Astrocyte of the spinal cord (primary cell): ENCODE measurements at places on chromosomes 1 and 21.

DNA sequence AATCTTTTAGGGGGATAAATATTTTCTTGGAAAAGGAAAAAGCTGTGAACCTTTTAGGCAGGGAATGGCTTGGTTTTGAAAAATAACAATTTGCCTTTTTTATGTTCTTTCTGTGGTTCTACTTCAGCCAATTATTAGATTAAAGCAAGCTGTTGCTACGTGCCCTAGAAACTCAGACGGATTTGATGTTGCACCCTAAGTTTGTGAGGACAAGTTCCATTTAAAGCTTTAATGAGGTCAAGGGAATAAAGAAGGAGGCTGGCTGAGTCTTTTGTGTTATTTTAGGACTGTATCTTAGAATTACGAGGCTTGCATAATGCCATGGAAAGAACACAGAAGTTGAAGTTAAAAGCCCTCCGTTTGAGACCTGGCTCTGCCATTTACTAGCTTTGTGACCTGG lies 216.9 kb downstream of the NUF2 start:
- DNase-seq: no peak

DNA sequence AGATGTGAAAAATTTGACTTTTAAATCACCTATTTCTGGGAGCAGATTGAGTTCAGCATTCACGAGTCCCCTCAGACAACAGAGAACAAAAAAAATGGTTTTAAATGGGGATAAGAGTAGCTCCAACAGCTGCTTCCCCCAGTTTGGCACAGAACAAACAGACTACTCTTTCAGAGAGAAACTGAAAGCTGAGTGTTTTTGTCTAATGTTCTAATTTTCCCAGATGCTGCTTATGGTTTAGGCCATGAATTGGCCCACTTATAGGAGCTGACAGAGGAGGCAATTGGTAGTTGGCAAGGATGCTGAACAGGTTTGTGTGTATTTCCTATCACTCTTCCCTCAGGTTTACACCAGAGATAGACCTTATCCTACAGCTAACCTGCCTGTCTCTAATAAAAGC lies 1637.4 kb upstream of the PRMT6 start:
- DNase-seq: no peak

GRCh38 chr21:26297851-26298250 lies 127.3 kb upstream of the APP start:
- DNase-seq: no peak

- DNase-seq: peak; percentile 82
These were observed 164.7 kb downstream of the GALNT2 start for GRCh38 chr1:230231774-230232145.

- peak; percentile 23 for DNase-seq
These were observed 2.5 kb upstream of the PADI6 start for GRCh38 chr1:17369466-17369865.

- no peak for DNase-seq
These were observed 73.5 kb downstream of the ZNF644 start for GRCh38 chr1:90948301-90948700.

DNA sequence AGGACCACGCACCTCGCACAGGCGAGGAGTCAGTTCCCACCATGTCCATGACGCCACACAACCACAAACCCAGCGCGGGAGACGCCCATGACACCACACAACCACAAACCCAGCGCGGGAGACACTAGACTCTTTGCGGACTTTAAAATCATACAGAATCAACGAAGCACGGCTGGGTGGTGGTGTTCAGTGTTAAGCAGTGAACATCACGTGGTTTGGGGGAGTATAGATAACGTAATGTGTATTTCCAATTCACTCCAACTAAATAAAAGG lies 19.2 kb downstream of the PTTG1IP start:
- DNase-seq: no peak

- peak; percentile 65 for DNase-seq
These were observed 48.3 kb upstream of the TDRD10 start for GRCh38 chr1:154453574-154454352.

DNA sequence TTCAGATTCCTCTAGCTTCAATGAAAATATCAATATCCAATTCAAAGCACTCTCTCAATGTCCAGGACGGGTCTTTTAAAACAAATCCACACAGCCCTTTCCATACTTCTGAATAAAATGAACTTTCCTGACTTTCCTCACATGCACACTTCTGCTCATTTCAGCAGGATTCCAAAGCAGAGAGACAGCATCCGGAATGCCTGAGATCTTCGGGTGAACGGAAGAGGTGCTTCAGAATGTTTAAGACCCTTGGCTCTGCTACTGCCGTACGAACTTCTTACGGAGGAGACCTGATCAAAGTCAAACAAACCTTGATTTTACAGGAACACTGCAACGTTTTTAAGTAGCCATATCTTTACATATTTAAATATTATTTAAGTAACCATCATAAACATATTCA lies 245.7 kb downstream of the PTBP2 start:
- DNase-seq: no peak

DNA sequence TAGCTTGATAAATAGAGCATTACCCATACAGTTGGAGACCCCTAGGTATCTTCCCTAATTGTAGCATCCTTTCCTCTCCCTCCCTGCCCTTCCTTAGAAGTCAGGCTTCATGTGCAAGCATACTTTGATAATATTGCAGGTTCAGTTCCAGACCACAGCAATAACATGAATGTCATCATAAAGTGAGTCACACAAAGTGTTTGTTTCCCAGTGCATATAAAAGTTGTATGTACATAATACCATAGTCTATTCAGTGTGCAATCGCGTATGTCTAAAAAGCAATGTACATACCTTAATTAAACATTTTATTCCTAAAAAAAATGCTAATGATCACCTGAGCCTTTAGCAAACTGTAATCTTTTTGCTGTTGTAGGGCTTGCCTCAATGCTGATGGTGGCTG lies 33.4 kb upstream of the KAZN start:
- DNase-seq: no peak

- peak; percentile 70 for DNase-seq
These were observed 26.8 kb downstream of the IFFO2 start for GRCh38 chr1:18929686-18930085.

- no peak for DNase-seq
These were observed 14.6 kb upstream of the TRNP1 start for GRCh38 chr1:26978901-26979300.

- no peak for DNase-seq
These were observed 146.4 kb upstream of the ATP1B1 start for GRCh38 chr1:168960114-168960513.

DNA sequence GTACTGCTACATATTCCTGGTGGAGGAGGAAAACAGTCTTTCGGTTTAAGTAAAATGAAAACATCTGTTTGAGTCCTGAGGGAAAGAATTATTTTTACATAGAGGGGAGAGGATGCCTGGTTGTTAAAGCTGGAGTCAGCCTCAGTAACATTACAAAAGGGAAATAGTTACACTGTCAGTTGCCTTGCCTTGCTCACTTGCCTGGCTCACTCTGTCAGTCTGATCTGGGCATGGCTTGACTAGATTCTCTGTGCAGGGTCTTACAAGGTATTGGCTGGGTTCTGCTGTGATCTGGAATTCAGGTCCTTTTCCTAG lies 8.4 kb upstream of the UBE2U start:
- DNase-seq: no peak

DNA sequence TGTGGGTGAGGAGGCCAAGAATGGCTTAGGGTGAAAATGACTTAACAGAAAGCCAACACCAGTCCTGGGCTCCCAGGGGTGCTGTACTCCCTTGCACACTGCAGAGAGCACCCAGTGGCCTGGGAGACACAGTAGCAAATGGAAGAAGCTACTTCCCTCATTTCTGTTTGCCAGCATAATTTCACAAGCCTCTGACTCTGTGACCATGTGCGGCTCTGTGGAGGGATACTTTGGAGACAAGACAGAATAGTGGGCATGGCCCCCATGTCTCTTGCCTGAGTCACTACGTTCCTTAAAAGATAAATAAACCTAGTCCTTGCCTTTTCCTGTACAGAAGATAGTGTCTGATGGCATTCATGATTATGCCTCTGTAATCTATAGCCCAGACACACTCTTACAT lies 38.1 kb downstream of the TRIM62 start:
- DNase-seq: peak; percentile 58

DNA sequence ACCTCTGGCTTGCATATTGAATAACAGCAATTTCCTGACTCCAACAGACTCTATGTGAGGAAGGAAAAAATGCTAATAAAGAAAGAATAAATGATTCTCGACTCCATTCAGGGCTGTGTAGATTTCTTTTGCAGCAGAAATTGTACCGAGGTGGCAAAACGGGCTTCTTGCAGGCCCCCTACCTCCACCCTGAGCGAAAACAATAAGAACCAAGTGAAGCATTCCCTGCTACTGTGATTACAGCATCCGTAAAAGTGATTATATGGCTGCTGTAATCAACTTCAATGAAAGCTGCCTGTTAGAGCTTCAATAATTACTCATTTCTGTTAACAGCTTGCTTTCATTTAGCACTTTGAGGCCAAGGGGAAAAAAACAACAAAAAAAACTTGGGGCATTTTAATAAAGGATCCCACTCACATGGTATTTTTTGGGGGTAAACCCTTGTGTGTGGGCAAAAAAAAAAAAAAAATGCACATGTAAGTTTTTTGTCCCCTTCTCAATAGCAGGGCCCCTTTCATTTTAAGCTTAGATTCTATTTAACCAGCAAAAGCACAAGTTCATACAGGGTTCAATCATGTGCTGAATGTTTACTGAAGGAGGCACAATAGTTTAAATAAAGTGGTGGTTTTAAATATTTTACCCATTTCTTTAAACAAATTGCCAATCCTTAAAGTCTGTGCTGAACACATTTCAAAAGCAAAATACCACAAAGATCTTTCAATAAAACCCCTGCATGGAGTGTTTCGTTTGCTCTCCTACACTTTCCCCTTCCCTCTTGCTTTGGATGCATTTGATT lies 271.6 kb downstream of the LMO4 start:
- DNase-seq: no peak

GRCh38 chr21:43913928-43914327 lies 48.9 kb downstream of the AGPAT3 start:
- peak; percentile 86 for DNase-seq

DNA sequence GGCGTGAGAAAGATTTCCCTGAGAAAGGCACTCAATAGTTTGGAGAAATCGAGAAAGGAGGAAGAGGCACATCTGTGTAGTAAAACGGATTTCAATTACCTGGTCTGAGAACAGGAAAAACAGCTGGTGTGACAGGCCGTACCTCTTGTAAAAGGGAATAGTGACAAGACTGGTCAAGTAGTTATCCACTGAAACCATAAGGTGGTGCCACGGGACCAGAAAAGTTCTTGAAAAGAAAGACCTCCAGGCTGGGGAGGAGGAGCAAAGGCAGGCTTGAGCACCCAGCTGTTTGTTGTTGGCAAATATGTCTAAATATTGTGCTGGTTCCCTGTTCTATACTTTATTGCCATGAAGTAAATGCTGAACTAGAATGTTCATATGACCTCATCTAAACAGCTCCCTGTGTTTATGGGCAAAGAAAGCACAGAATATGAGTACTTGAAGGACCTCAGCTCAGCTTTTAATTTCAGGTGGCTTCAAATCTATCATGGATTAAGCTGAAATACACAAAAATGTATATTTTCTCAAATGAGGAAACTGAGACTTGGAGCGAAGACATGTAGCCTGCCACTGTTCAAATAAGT lies 4.0 kb downstream of the HAO2 start:
- no peak for DNase-seq

- DNase-seq: no peak
These were observed 204.8 kb downstream of the KCNK2 start for GRCh38 chr1:215287362-215287761.

DNA sequence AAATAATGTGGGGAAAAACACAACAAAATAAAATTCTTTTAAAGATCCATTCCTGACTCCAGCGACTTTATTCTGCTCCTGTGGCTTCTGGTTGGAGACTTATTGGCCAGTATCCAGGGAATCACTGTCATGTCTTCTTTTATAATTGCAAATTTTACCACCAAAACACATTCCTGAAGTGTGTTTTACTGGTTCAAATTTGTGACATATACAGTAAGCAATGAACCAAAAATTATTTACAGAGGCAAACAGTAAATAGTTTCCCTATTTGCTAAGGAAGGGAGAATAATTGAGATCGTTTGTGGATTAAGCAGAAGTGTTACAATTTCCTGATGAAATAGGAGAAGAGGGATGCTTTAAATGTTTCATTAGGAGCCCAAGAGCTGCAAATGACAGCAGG lies 118.7 kb downstream of the ZNF281 start:
- no peak for DNase-seq

GRCh38 chr21:33896691-33897090 lies 18.9 kb downstream of the ATP5PO start:
- DNase-seq: no peak

DNA sequence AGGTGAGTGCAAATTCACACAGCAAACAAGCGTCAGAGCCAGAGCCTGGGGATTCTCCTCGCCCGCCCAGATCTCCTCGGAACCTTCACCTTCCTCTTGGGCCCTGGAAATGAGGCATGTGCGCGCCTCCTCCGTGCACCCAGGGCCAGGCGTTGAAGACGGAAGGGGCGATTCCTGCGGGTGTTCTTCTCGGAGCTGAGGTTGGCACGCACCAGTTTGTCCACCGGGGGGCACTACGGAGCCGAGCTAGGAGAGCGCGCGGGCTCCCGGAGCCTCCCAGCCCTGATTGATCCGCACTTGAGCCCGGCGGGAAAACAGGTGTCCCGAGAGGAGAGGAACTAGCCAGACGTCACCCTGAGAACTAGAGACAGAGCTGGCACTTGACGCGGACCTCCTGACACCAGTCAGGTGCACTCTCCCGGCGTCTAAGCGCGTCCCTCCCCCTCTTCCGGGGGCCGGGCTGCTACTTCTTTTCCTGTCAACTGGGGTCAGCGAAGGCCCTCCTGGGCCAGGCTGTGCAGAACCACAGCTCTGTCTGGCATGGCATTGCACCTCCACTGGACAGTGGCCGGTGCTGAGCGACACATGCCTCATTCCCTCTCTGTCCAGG lies 18.3 kb upstream of the SERINC2 start:
- peak; percentile 60 for DNase-seq

GRCh38 chr21:45636951-45637646 lies 6.4 kb upstream of the PCBP3 start:
- DNase-seq: peak; percentile 7

- DNase-seq: peak; percentile 22
These were observed 30.2 kb upstream of the CD101 start for GRCh38 chr1:116971258-116971860.
